ENCODE measurements at places on chromosomes 2 and 18. TPM values are rescaled to one million over a fixed set of nuclear protein-coding genes. Genes with fewer than 3 reads are reported as not detected.

FER1L5 gene
- total RNA-seq, result 0.96 TPM

C2orf68 gene
- 11.3 TPM for total RNA-seq

TNS1 gene
- total RNA-seq, result 273 TPM

RNF149 gene
- total RNA-seq, result 63.7 TPM

CABYR gene
- 5.9 TPM for total RNA-seq

CCL20 gene
- total RNA-seq, result 57.5 TPM

PLEK gene
- total RNA-seq, result under 0.01 TPM

NPAS2 gene
- 29.7 TPM for total RNA-seq

IL36RN gene
- under 0.01 TPM for total RNA-seq

APLF gene
- total RNA-seq, result 3.5 TPM

AQP12B gene
- total RNA-seq, result not detected

LRRTM1 gene
- total RNA-seq, result not detected

REG1A gene
- not detected for total RNA-seq

C2orf80 gene
- not detected for total RNA-seq

TCF23 gene
- total RNA-seq, result not detected

FABP1 gene
- not detected for total RNA-seq

TMEM178A gene
- total RNA-seq, result 1.1 TPM

COBLL1 gene
- total RNA-seq, result 20.9 TPM

SLC30A3 gene
- total RNA-seq, result under 0.01 TPM

NPHP1 gene
- total RNA-seq, result 5.6 TPM

UGT1A3 gene
- total RNA-seq, result not detected

MAB21L4 gene
- not detected for total RNA-seq

CROCC2 gene
- total RNA-seq, result not detected

CIB4 gene
- not detected for total RNA-seq

ALPI gene
- total RNA-seq, result not detected

IWS1 gene
- 47.7 TPM for total RNA-seq

SLC4A5 gene
- total RNA-seq, result under 0.01 TPM

UGT1A8 gene
- total RNA-seq, result not detected

ALLC gene
- total RNA-seq, result under 0.01 TPM

RANBP2 gene
- total RNA-seq, result 79.8 TPM

PDK1 gene
- total RNA-seq, result 21.3 TPM

IL36A gene
- total RNA-seq, result not detected

MOCOS gene
- 2.9 TPM for total RNA-seq

Data from regular cardiac myocyte (primary cell).